CD4-positive, alpha-beta T cell treated with Interleukin-2 at 100 ng/mL for 4 hours (primary cell): ENCODE measurements at places on chromosomes 5 and 9.
A peak's percentile ranks its signal among the peaks of the same experiment; 100 is the strongest.

- DNase-seq = no peak
These were observed 246.5 kb downstream of the PTPRD start for GRCh38 chr9:10366171-10366779.

DNA sequence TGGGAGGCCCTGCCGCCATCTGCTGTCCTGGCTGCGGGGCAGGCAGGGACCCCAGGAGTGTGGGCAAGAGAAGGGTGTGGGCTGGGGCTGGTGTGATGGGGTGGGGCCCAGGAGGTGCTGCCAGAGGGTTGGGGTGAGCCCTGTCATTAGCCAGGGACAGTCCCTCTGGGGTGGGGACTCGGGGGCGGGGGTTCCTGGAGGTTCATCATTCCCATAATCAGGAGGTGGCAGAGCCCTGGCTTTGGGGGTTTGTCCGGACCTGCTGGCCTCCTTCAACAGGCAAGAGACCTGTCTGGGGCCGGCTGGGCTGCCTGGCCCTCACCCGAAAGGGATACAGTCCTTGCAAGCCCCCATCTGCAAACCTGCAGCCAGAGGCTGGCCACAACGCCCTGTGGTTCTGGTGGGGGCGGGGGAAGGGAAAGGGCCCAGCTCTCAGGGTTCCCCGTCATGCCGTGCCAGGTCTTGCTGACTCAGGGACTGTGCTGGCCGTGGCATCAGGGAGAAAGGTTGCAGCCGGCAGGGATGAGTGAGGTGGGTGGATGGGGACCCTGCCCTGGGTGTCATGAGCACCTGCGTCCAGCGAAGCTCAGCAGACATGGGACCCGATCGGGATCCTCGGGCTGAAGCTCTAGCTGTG lies 65.2 kb downstream of the MRPL36 start:
- DNase-seq = no peak

- no peak for DNase-seq
These were observed 120.7 kb upstream of the PAPPA start for GRCh38 chr9:116032683-116033440.

GRCh38 chr9:116372786-116373185 lies 219.2 kb downstream of the PAPPA start:
- DNase-seq = no peak

GRCh38 chr9:2907411-2907810 lies 63.5 kb upstream of the PUM3 start:
- DNase-seq = no peak

DNA sequence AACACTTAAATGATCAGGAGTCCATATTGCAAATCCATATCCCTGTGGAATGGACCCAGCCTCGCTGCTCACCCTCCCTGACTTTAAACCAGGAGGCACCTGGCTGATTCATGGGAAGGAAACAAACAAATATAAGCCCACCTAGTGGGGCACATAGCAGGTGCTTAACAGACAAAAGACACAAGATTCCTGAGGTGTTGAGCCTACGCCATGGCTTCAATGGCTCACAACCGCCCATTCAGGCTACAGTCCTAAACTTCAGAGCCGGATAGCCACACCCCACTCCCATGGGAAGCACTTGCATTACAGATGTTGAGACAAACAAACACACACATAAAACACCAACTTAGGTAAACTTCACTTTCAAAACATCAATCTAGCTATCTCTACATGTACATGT lies 359.9 kb downstream of the ICE1 start:
- DNase-seq = no peak

DNA sequence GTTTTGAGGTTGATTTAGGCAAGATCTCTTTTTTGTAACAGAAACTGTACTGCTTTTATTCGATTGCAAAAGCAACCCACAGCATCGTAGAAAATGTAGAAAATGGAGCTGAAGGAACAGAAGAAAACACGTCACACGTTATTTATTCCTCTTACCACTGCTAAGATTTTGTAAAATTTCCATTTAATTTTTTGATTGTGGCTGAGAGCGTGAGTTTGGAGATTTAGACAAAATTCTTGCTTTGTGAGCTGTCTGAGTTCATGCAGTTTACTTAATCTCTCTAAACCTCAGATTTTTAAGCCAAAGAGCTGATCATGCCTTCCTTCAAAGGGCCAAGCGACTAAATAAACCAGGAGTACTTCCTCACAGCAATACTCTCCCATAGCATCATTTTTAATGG lies 24.8 kb downstream of the DPYSL3 start:
- no peak for DNase-seq

GRCh38 chr5:26894719-26895263 lies 143.6 kb downstream of the CDH9 start:
- DNase-seq = no peak

GRCh38 chr5:144183254-144183889 lies 12.7 kb downstream of the KCTD16 start:
- DNase-seq = peak; percentile 64

DNA sequence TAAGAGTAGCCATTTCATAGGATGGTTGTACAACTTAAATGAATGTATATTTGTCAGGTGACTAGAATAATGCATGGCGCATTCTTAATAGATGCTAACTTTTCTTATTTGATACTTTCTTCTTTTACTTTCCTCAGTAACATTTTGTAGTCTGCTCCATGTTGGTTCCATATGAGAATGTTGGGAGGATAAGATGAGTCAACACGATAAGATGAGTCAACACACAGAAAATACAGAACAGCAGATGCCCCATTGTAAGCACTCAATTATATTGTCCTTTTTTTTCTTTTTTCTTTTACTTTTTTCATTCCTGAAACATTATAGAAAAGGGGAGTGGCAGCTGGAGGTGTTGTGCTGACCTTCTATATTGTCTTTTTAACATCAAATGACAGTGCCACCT lies 92.3 kb upstream of the SPATA31C2 start:
- DNase-seq = no peak

DNA sequence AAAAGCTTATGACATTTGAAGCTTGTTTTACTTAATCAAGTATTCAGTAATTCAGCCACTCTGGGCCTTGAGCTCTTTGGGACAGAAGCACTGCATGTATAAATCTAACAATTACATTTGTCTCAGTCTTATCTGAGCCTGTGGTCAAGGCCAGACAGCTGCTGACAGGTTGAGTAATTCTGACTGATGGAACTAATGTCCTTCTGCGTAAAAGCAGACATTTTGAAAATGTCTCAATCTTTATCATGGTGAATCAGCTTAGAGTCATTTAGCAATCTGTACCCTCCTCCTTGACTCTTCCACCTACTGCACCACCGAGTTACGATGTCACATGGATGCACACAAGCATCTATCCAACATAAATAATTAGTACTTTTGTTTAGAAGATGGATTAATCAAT lies 400.0 kb downstream of the ARRDC3 start:
- DNase-seq = no peak

DNA sequence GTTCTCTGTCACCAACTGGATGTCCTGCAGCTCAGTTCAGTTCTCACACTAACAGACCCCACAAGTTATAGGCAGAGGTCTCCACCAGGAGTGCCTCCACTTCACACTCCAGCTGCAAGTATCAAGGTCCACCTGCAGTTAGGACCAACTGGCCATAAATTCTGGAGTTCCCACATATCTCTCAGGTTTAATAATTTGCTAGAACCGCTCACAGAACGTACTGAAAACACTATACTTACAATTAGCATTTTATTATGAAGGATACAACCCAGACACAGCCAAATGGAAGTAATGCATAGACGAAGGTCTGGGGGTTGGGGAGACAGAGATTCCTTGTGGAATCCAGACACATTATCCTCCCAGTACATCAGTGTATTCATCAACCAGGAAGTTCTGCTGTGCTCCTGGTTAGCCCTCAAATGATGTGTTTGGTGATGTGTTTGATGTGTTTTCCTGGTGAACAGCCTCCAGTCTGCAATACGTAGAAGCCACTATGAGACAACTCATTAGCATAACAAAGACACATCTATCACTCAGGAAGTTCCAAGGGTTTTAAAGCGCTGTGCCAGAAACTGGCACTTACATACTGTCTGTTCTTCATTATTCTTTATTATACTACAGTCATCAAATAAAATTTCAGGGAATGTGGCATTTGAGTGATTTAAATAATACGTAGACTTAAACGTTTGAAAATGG lies 25.4 kb downstream of the OGN start:
- DNase-seq = peak; percentile 7
